ENCODE measurements at places on chromosomes 5 and 9.

GRCh38 chr5:154271466-154271865, 80.9 kb downstream of the GALNT10 start:
- no peak for DNase-seq

GRCh38 chr9:85172001-85172978, 502.8 kb downstream of the NTRK2 start:
- DNase-seq = no peak

DNA sequence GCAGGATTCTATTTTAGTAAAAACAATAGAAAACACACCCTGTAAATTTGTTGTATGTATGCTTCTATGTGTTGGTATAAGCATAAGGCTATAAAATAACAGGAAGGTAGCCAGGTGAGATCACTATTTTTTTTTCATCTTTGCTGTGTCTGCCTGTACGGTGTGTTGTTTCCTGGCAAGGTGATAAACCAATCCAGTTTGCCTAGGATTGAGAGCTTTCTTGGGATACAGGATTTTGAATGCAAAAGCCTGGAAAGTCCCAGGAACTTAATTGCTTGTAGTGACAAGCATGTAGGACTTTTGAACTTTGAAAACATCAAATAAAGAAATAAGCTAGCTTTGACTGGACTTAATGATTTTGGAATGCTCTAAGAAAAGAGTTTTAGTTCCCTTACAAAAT, 83.3 kb upstream of the RORB start:
- DNase-seq = no peak

- no peak for DNase-seq
Observed at GRCh38 chr9:123784518-123784917, 145.4 kb downstream of the DENND1A start.

DNA sequence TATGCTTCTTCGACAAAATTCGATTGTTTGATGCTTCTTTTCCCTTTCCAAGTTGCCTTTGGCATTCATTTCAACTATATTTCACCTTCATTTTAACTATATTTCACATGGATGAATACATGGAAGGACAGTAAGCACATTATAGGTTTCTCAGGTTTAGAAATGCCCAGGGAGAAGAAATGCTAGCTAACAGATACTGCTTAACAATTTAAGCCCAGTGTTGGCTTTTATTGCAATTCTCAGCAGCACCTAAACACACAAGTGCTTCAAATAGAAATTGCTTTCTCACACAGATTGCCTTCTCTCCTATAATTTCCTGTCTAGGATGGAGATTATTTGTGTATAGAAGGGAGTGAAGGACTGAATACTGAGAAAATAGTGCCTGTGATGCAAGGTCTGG, 30.2 kb upstream of the SMC5 start:
- no peak for DNase-seq

DNA sequence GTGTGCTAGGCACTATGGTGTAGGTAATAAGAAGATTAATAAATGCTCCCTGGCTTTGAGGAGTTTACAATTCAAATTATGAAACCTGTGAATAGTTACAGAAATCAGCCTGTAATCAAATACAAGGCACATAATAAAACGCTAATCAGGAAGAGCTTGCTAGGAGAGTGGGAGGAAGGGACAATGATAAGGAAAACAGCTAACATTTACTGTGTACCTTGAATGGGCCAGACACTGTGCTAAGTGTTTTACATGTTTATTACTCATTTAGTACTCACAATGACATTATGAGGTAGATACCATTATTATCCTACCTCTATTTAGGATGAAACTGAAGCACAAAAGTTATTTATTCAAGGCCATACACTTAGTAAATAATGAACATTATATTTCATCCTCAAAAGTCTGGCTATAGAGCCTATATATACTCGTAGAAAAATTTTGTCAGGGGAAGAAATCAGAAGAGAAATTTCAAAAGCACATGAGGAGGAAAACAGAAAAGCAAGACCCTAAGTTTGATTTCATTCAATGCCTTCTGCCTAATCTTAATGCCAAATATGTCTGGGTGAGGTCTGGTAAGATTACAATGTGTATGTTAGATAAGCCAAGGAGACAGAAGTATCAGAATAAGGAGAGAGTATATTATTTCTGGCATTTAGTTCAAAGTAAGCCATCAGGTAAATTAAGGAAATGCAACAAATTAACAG, 35.9 kb downstream of the AFF4 start:
- DNase-seq = no peak

GRCh38 chr5:65120371-65120967, 351.7 kb downstream of the CWC27 start:
- DNase-seq = no peak

DNA sequence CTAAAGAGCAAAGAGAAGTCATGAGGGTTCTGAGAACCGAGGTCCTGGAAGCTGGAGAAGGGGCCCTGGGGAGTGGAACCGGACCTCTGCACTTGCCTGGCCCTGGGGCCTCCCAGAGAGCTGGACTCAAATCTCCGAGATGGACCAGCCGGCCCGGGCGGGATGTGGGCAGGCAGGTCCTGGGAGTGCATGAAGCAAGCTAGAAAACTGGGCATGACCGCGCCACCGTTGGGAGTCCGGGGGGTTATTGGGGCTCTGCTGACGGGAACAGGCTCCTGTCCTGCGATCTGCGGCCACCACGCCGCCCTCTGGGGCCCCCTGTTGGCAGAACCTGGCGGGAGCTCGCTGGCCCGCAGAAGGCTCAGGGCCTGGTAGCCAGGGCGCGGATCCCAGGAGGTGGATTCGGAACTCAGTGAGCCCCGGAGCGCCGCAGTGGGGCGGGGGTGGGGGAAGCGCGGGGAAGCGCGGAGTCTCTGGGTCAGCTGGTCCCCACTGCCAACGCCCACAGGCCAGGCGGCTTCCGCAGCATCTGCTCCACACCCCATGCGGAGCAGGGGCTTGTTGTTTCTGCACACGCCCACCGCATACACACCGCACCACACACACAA, 150.6 kb downstream of the ERCC6L2 start:
- DNase-seq = peak; percentile 55

DNA sequence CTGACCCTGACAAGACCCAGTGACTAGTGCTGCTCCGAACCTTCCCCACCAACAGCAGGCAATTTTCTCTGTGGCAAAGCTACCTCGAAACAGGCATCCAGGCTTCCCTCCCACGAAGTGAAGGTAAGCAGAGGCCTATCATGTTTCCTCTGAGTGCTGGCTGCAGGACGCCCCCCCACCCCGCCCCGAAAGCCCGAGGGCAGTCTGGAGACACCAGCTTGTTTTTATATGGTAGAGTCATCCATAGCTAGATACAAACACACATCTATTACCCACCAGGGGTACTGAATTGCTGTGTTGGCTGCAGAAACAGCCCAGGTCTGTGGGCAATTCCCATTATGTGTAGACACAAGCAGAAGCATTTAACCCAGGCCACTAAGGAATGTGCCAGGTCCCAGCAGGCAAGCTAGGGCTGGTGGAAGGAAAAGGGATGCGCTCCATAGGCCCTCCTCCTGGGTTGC, 40.4 kb downstream of the LIX1 start:
- no peak for DNase-seq

- no peak for DNase-seq
Observed at GRCh38 chr5:89300426-89300970, 417.5 kb upstream of the MEF2C start.

DNA sequence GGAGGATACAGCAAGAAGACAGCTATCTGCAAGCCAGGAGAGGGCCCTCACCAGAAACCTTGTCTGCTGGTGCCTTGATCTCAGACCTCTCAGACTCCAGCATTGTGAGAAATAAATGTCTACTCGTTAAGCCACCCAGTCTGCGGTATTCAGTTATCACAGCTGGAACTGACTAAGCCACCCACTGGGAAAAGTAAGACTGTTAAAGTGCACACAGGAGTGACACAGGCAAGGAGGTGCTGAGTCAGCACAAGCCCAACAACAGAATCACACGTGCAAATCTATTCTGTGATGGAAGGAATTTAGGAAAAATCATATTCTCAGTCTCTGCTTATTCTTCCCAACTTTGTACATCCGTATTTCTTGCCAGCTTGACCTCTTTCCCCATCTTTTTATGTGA, 200.0 kb downstream of the NR2F1-AS1 start:
- DNase-seq = no peak
